Dermis microvascular lymphatic vessel endothelial cell (primary cell): ENCODE measurements at places on chromosomes 13 and 19.

DNA sequence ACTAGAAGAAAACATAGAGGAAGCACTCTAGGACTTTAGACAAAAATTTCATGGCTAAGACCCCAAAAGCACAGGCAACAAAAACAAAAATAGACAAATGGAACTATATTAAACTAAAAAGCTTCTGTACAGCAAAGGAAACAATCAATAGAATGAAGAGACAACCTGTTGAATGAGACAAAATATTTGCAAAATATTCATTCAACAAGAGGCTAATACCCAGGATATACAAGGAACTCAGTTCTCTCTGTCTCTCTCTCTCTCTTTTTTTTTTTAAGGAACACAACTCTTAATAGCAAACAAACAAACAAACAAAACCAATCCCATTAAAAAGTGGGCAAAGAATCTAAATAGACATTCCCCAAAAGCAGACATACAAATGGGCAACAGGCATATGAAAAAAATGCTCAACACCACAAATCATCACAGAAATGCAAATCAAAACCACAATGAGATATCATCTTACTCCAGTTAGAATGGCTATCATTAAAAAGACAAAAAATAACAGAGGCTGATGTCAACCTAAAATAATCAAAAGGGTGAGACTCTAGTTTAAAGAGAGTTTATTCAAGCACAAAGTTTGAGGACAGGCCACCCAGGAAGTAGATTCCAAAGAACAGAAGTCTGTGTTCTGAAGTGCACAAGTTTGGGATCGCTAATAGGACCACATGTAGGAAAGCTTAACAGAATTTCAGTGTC lies 27.1 kb upstream of the SLC7A9 start:
- DNase-seq, result no peak

GRCh38 chr13:105996391-105997025 lies 539.0 kb downstream of the EFNB2 start:
- DNase-seq, result no peak

GRCh38 chr19:6518145-6518911 lies 12.5 kb upstream of the TNFSF9 start:
- DNase-seq, result no peak

- DNase-seq, result no peak
Observed at GRCh38 chr19:34135054-34135800, 37.1 kb upstream of the LSM14A start.

- DNase-seq, result peak; percentile 13
Observed at GRCh38 chr19:58007285-58007684, 4.7 kb upstream of the ZNF606 start.

- DNase-seq, result no peak
Observed at GRCh38 chr13:111948811-111949210, 118.1 kb upstream of the SOX1 start.

GRCh38 chr13:68056816-68057710 lies 826.9 kb upstream of the PCDH9 start:
- peak; percentile 12 for DNase-seq

DNA sequence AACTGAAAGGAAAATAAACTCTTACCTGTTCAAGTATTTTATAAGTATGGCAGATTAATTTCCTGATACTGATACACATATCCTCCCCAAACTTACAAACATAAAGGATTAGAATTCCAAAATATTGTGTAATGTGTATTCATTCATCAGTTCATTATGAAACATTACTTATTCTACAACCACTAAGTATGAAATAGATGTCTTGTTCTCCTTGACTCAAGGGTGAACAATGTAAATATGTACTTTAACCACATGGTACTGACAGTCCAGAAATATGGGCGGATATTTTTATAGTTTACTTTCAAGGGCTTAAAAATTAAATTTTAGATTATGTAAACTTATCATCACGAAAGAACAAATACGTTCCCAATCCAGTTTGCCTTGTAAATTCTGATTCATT lies 334.0 kb downstream of the LIG4 start:
- DNase-seq, result no peak

DNA sequence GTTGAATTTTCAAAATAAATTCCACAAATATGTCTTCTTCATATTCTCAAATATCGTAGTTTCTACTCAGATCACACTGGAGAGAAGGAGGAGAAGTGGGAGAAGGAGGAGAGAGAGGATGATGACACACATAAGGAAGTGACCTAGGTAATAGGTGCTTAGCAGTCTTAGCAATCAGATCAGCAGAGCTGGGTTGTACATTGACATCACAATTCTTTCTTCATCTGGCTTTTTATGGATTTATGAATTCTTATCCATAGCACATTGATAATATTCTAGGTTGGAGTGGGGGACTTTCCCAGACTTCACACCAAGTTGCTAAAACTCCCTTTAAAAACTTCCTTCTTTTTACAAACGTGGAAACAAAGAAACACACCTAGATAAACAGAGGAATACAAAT lies 86.9 kb downstream of the FGF9 start:
- DNase-seq, result no peak

GRCh38 chr19:50547385-50548190 lies 20.6 kb downstream of the LRRC4B start:
- no peak for DNase-seq

DNA sequence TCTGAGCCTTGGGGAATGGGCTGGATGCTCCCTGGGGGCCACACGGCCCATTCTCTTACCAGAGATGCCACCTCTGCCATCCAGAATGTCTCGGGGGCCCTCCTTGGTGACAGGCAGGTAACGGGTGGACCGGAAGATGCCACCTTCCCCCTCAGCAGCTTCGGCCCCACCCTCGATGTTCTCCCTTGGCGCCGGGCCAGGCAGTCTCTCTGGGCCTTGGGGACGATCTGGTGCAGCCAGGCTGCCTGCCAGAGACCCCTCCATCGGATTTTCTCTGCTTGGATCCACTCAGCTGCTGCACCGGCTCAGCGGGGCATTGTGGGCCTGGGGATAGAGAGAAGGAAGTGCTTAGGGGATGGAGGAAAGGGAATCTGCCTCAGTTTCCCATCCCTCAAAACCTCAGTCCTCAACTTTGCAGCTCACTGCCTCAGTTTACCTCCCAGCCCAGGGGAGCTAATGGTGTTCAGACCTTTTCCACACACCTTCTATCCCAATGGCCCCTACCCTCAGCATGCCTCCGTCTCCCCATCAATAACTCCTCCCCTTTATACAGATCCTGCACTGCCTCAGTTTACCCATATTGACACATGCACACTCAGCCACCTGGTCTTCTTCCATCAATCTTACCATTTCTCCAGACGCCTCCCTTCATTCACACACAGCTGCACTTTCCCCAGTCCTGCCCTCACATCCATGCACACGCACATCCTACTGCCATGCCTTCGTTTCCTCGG lies 1.5 kb downstream of the WIZ start:
- DNase-seq, result no peak

GRCh38 chr13:93217721-93218261 lies 8.8 kb upstream of the GPC6 start:
- no peak for DNase-seq

DNA sequence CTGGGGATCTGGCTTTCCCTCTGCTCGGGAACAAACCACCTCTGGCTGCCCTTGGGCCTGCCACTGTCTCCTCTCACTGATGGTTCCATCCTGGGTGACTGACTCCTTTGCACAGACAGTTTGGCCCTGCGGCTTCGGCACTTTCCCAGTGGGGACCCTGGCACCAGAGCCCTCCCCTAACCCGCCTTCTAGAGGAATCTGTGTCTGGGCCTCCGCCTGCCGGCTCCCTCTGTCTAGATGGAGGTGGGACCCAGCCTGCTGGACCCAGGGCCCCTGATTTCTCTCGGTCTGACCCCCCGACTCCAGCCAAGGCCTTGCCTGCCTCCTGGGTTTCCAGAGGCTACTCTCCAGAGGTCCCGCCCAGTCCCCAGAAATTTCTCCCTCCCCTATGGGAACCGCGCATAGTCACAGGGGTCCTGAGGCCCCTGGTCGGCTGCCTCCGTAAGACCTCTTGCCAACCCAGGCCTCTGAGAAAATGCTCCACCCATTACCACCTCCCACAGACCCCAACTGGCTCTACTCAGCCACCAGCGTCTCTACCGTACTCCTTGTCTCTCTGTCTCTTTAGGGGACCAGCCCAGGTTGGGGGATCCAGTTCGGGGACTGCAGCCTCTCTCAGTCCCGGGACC lies 2.7 kb downstream of the CCDC106 start:
- DNase-seq, result no peak

GRCh38 chr19:49022116-49022515 lies 2.0 kb downstream of the CGB3 start:
- no peak for DNase-seq

DNA sequence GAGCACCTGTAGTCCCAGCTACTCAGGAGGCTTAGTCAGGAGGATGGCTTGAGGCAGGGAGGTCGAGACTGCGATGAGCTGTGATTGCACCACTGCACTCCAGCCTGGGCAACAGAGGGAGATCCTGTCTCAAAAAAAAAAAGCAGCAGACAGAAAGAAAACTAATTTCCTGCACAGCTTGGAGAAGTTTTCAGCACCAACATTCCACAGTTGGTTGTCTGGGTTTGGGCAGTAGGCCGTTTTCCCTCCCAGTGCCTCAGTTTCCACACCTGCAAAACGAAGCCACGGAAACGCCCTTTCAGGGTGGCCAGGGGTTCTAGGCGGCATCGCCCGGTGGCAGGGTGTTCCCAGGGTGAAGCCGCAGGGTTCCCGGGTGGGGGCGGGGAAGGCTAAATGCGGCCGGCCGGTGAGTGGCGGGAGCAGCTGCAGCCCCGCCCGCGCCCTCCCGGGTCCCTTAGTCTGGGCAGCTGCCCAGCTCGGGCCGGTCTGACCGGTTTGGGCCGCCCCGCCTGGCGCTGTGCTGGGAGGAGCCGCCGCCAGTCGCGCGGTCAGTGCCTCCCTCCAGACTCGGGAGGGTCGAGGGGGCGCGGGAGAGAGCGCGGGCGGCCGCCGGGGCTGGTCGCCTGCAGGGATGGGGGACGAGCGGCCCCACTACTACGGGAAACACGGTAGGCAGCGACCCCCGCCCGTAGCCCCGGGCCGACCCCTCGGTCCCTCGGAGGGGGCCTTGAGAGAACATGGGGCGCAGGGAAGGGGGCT lies at the start of gene SLC44A2:
Gene SLC44A2 (plus strand): TSS at position 551 of the 759 bp plus-strand sequence. CDS start 81 bp downstream, at position 632.
- DNase-seq, result peak; percentile 50

DNA sequence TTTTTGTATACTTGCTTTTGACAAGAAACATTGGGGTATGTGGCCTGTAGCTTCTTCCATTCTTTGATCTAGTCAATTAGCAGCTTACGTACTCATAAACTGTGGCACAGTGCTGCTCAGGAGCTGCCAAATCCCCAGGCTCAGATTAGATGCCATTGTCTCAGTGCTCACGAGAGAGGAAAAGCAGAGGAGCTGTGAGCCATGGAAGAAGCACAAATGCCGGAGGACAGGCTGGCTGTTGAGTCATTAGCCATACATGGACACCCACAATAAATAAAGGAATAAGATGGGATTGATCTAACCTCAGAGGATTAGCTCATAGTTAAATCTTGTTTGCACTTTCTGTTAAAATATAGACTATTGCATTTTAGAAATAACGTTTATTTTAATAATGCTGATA lies 121.7 kb downstream of the POSTN start:
- DNase-seq, result no peak
